ENCODE measurements at places on chromosomes 5 and 9.

- DNase-seq: no peak
Observed at GRCh38 chr5:181052672-181053487, 12.8 kb downstream of the BTNL9 start.

GRCh38 chr9:90322296-90322695, 320.3 kb downstream of the DIRAS2 start:
- no peak for DNase-seq

DNA sequence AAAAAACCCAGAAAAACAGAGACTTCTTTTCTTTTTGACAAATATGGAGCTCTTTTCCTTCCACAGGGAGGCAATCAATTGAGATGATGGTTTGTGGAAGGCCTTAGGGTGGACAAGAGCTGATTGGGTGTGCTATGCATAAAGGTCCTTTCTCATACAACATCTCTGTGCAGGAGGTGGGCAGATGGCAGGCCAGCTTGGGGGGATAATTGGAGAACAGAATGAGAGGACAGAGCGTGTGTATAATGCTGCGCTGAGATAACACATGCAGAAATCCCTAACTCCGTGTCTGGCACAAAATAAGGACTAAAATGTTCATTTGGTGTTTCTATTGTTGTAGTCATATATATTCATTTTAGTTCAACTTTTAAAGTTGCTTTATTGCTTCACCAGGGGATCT, 159.0 kb upstream of the MEF2C start:
- no peak for DNase-seq

DNA sequence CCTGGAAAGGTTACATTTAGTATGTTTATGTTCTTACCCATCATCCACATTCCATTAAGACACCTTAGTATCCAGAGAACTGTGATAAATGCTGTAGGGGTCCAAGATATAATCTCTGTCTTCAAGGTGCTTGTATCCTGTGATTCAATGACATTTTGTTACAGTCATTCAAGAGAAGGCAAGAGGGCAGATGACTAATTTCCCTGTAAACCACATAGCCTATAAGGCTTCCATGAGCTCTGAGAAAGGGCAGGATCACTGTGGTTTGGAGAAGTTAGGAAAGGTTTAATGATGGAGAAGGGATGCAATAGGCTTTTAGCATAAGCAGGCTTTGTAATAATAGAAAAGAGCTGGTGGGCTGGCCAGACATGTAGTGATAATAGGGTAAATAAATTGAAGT, 40.0 kb downstream of the PAPPA start:
- DNase-seq: no peak

DNA sequence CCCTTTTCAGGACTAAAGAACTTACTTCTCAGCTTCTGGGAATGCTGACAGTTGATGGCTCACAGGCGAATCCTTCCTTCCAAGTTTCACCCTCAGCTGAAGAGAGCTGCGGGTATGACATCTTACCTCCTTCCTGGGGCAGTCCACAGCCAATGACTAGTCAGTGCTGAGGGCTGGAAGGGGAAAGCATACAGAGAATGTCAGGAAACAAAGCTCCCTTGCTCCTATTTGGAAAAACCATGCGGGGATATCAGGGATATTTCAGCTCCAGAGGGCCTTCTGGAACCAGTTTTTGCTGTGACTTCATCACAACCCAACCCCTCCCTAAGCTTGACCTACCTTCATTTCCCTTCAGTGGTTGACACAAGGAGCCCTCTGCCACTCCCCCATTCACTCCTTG, 15.7 kb downstream of the FTMT start:
- DNase-seq: no peak

DNA sequence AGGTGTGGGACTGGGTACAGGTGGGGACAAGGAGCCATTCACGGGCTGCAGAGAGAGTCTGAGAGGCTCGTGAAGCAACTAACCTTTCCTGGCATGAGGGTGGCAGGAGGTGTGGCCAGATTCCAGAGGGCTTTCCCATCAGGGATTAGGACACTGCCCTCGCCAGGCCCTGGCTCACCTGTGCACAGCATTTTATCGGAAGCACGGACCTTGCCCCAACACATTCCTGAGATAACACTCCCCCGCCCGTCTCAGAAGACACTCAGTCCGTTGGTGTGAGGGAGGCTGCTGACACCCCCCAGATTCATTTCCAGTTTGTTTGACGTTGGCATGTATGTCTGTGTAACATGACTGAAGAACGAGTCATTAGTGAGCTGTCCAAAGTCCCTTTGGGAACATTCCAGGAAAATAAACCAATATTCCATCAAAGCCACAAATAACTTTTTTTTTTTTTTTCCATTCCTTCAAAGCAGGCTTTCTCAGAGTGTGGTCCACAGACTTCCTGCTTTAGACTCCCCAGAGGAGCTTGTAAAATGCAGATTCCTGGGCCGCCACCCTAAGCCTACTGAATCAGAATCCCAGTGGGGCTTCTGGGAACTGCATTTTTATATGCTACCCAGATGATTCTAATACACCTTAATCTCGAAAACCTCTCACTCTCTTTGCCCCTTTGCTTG, 23.4 kb downstream of the WWC1 start:
- no peak for DNase-seq

GRCh38 chr5:8756498-8757084, 789.3 kb downstream of the SEMA5A start:
- DNase-seq: no peak

- DNase-seq: no peak
Observed at GRCh38 chr5:102760815-102761214, 5.7 kb downstream of the PAM start.

DNA sequence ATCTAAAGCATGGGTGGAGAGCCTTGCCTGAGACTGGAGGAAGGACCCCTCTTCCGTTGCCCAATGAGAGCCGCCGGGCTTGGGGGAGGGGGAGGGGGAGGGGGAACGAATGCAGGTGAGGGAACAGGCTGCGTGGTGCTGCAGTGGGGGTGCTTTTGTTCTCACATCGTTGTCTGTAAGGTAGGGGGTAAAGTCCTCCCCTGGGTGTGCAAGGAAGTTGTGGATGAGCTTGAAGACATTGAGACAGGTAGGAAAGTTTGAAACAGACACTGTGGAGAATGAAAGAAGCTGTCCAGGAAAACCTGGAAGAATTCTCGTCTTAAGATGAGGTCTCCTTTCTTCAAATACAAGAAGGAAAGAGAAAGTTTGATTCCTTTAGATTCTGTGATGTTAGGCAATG, 94.1 kb upstream of the LIFR start:
- DNase-seq: no peak

GRCh38 chr9:37083654-37084053, 36.7 kb upstream of the ZCCHC7 start:
- DNase-seq: no peak

DNA sequence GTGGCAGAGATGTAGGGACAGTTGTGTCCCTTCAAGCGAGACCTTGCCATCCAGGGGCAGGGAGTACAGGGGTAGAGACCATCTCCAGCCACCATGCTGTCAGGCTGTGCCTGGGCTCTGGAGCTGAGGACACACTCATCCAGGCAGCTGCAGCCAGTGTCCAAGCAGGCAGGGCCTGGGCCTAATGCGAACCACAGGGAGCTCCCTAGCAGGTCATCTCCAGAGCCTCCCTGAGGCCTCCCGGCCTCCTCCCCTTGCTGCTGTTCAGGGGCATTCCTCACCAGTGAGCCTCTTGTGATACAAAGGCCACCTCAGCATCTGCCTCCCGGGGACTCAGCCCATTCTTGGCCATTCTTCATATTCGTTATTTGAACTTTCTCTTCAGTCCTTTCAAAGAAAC, 35.0 kb downstream of the TPPP start:
- DNase-seq: no peak

- DNase-seq: peak; percentile 42
Observed at GRCh38 chr5:172178301-172178987, 9.6 kb downstream of the STK10 start.
